ENCODE measurements at places on chromosomes 1 and 21.

DNA sequence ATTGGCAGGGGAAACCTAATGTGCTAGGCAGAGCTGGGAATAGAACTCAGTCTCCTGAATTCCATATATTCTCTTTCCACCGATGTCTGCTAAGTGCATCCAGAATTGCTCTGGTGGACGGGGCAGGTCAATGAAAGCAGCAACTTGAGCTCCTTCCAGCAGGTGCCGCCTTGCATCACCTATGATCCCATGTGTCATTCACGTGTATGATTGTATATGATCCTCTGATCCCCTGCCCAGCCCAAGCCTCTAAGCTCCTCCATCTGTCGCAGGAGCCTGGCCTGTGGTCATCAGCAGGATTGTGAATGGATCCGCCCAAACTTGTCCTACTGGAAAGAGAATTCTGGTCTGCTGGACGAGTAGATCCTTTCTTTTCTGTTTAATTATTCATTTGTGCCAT, 13.1 kb downstream of the ACTA1 start:
- DNase-seq = no peak

DNA sequence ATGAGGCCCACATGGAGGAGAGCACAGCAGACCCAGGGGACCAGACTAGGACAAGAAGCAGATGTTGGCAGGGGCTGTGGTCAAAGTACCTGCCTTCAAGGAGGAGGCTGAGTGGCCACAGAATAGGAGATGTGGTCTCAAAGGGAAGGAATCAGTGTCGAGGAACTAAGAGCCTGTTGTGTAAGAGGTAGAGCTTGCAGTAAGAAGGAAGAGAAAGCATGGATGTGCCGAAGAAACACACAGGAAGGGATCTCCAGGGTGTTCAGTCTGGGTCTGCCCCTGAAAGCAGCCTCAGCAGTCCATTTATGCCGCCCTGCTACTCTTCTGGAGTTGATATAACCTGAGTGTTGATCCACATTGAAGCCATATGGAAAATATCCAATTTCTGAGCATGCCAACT, 83.9 kb downstream of the NID1 start:
- no peak for DNase-seq

DNA sequence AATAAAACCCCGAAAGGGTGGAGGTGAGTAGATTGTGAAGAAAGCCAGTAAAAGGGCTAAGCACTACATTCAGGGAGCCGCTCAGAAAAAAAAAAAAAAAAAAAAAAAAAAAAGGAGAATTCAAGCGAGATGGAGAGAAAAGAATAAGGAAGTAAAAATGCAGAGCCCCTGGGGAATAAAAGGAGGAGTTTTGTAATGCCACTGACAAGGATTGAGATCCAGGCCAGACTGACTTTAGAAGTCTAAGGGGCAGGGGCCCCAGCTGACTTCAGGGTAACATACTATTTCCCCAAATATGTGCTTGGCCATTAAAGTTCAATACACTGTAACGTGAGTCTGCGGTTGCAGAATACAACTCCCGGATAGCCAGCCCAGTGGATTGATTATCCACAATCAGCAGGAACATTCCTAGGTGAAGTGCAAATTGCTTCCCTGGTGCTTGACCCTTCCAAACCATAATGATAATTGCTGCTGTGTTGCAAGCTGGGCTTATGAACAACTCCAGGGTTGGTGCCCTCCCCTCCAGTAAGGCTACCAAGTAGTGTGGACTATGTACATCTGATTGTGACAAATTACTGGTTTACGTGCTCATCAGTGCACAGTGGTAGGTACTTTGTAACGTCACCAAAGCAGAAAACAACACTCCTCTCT, 30.7 kb upstream of the RRP15 start:
- no peak for DNase-seq

DNA sequence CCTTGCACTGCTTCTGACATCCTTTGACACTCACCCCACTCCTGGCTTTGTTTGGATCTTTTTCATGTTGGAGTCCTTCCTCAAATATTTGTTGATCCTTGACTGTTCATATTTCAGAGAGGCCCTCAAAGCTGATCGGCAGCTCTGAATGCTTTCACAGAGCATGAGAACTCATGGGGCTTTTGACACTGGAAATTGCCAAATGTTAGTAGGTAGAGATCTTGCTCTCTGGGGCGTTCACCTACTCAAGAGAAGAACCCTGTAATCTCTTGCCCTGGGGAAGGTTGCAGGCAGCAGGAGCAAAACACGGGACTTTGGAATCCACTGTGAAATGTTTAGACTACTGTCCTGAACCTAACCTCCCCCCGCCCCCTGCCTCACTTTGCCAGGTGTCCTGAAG, 67.4 kb upstream of the STUM start:
- DNase-seq = no peak

- peak; percentile 33 for DNase-seq
Observed at GRCh38 chr21:36707763-36708285, 8.9 kb downstream of the SIM2 start.

GRCh38 chr1:165397944-165398343, 41.4 kb upstream of the LMX1A start:
- DNase-seq = no peak

DNA sequence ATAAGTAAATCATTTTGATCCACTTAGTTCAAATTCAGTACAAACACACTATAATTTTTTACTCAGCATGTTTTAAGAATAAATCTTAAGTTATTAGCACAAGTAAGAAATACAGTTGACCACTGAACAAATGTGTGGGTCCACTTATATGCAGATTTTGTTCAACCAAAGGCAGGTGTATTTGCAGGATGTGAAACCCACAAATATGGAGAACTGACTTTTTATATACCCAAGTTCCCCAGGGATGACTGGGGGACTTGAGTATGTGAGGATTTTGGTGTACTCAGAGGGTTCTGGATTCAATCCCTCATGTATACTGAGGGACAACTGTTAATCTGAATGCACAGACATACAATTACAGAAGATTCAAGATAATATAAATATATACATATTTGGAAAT, 25.7 kb upstream of the ERICH3 start:
- no peak for DNase-seq

GRCh38 chr1:238404921-238405320, 514.2 kb upstream of the ZP4 start:
- DNase-seq = no peak

DNA sequence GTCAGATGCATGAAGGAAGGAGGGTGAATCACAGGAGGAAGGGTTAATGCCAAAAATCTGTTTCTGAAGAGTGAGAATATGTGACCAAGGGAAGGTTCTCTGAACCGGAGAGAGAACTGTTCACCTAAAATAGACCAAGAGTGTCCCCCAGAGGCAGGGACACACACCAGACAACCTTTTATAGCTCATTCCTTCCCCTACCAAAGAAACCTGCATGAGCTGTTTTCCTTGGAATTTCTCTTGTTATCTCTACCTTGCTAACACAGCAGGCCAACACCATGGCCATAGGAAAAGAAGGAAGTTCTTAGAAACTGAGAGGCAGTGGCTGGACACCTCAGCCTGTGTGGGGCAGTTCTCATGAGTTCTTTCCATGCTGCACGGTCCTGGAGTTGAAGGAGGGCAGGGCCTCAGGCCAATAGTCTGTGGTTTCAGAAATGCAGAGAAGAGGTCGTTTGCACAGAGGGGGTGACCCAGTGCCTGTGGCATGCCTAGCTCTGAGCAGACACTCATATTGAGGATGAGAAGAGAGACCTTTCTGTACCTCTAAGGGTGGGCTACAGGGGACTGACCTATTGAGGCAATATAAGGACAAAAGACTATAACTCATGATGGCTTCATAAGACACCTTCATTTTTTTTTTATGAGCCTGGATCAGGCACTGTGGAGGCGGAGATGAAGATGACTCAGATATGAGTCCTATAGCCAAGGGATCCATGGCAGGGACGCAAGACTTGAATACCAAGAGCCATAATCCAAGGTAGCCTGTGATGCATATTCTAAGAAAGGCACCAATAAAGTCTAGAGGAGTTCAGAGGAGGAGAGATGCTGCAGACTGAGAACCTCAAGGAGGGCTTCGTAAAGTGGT, 39.4 kb downstream of the IGFN1 start:
- DNase-seq = no peak

DNA sequence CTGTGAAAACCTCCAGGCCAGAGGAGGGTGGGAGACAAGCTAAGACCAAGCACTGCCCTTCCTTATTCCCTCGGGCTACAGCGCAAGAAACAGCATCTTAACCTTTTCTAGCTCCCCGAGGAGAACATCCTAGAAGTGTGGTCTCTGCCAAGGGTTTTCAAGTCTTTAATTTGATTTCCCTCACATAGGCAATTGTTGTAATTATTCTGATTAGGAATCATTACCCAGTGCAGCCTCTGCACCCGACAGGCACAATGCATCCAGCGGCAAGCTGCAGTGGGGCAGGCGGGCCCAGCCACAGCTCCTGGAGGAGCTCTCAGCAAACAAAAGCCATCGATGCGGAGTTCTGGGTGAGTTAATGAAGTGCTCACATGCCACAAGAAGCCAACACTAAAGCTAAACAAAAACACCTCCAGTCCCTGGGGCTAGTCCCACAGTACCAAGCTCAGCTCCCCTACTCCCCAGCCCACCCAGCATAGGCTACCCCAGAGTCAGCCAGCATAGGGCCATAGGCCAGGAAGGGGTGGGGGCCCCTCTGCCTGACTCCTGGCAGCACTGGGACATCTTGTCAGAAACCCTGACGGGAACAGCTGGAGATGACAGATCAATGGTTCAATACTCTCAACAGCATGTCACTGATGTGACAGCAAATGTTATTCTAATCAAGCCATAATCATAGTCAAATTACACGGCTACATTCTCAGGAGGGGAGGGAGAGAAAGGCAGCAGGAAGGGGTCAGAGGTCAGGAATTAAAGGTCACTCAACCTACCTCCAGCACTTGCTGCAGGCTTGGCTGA, 42.5 kb downstream of the ERI3 start:
- DNase-seq = no peak

- no peak for DNase-seq
Observed at GRCh38 chr21:18588001-18588662, 184.5 kb upstream of the TMPRSS15 start.

DNA sequence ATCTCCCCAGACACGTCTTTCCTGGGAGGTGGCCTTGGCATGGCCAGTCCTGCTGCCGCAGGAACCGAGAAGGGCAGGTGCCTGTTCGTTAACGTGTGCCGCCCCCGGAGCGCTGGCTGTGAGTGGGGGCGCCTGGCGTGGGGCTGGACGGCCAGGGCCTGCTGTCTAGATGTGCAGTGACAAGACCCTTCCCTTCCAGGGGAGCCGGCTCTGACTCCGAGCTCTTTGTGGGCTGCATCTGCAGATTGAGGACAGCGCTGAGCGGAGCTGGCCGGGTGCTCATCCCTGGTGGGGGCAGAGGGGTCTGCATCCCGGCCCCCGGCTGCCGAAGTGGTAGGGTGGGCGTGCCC, 13.0 kb downstream of the COL18A1 start:
- no peak for DNase-seq

GRCh38 chr1:84247425-84248220, 53.9 kb upstream of the SAMD13 start:
- no peak for DNase-seq

DNA sequence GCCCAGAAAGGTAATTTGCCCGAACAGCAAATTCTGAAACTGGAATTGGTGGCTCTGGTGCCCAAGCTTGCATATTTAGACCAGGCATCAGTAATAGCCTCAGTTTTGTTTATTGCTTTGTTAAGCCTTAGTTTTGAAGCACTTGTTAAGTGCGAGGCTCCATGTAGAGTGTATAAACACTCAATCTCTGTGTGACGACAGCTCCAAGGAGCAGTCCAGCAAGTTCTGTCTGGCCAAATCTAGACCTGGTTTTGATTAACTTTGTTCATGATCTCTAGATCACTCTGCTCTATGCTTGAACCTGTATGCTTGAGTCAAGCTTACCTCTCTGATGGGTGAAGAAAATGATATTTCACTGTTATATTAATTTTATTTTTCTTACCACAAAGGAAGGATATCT, 37.4 kb downstream of the DOP1B start:
- DNase-seq = no peak

DNA sequence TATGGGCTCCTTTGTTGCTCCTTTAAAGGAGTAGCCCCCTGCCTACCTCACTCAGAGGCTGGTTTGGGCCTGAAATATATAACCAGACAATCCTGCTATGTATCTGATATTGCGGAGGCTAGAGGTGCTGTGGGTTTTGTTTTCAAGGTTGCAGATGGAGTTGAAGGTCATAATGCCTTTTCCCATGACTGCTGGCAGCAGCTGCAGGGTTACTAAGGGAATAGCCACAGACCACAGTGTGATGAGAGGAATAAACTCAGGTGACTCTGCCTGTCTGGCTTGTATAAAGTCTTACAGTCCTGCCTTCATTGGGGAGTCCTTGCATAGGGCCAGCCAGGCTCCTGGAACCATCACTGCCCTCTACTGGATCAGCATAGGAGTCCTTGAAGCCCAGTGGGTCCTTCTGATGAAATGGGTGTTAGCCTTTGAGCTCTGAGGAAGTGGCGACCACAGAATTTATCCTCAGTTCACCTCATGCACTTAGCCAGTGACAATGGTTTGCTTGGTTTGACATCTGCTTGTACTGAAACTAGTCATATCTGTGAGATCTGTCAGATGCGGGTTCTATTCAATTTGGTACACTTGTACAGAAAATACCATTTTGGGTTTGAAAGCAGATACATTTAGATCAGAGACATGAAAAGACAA, 174.4 kb upstream of the HMCN1 start:
- DNase-seq = peak; percentile 58

- DNase-seq = no peak
Observed at GRCh38 chr1:8739377-8739776, 78.1 kb downstream of the RERE start.
